HAP-1 (cell line): ENCODE measurements at places on chromosomes 3 and 15.

DNA sequence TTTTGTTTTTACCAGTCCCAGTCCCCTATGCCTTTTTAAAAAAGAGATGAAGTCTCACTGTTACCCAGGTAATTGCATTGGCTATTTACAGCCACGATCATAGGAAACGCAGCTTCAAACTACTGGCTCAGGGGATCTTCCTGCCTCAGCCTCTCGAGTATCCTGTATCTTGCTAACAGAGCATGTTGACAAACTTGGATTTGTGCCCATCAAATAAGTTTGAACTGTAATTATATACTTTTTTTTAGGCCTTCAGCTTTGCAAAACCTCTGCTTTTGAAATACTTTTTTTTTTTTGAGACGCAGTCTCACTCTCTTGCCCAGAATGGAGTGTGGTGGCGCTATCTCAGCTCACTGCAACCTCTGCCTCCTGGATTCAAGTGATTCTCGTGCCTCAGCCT is 3.0 kb upstream of the EDEM1 start:
- DNase-seq, result no peak

DNA sequence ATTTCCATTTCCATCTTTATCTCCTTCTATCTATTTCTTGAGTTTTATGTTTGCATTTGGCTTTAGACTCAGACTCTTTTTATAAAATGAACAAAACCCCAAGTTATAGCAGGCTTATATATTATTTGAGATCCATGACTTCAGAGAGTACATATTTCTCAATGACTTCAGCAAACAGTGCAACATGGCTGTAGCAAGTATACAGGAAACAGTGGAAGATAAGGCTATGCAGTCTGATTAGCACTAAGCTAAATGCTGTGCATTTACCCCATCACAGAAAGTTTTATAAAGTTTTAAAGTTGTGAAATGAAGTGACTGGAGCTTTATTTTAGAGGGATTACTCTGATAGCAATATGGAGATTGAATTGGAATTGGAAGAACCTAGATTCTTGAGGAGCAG is 463.5 kb upstream of the TGFBR2 start:
- DNase-seq, result no peak

DNA sequence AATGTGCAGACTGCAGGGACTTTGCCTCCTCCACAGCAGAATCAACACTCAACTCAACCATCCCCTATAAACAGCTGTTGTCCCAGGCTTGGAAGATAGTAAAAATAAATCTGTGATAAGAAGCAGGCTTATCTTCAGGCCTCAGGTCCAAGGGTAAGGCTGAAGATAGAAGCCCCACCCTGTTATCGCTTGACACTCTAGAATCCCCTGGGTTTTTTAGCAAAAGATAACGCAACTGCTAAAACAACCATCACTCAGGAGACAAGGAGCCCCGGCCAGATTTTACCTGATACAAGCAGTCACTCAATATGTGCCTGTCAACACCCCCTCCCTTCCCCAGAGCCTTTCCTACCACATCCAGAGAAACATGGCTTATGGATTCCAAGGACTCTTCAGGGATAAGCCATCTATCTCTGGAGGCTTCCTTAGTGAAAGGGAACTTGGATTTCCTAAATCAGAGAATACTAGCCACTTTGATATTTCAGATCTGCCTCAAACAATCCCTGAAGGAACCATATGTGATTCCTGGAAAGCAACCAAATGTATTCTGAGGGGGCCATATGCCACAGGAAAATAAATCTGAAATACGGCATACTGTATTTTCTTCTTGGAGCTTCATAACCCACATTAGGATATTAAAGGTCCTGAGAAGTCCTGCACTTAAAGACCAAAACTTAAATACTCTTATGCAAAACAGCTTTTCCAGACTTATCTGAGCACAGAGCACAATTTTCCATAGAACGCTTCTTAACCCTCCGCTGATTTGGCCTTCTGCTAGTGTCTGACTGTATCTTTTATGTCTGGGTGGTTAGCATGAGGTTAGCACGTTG is 60.4 kb downstream of the LYZL4 start:
- DNase-seq, result no peak

DNA sequence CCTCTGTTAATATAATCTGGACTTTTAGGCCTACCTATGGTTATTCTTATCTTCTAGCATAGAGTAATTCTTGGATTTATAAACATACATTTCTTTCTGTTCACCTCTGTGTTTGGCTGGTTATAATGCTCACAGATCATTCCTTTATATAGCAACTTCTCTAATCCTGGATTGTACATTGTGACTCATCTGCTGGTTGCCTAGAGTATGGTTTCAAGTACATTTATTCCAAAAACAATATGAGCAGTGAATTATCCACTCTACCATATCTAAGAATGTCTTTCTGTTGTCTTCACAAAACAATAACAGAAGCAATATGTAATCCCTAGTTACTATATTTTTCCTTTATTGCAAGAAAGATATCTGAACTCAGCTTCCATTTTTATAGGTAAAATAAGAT is 35.3 kb downstream of the FSIP1 start:
- DNase-seq, result no peak

DNA sequence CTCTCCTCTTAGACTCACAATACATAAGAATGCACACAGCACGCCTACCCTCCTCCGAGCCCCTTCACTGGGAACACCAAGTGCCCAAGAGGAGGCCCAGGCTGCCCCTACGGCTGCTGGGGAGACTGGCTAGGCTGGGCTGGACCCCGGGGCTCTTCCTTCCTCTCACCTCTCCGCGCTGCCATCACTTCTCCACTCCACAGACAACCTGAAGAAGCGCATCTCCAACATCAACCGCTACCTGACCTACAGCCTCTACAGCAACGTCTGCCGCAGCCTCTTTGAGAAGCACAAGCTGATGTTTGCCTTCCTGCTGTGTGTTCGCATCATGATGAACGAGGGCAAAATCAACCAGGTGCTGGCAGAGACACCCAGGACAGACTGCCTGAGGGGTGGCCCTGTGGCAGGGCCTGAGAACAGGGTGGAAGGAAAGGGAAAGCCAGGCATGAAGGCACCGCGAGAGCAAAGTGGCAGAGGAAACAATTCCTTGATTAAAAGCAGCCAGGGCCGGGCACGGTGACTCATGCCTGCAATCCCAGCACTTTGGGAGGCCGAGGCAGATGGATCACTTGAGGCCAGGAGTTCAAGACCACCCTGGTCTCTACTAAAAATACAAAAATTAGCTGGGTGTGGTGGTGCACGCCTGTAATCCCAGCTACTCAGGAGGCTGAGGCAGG is 51.6 kb downstream of the SEMA3G start:
- DNase-seq, result no peak

DNA sequence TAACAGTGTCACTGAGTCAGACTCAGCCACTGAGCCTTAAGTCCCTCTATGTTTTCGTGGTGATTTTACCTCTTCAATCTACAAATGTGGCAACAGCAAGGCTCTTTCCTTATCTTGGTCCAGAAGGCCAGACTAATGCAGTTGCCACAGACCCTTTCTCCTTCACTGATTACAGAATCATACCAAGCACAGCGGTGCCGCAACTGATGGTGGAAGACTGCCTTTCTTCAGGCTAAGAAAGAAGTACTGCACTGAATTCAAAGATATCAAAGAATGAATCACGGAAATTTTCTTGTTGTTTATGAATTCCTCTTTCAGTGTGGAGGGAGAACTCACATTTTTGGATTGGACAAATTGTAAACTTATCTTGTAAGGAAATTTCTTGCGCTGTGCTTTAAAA is 18.6 kb downstream of the DCP1A start:
- DNase-seq, result no peak

DNA sequence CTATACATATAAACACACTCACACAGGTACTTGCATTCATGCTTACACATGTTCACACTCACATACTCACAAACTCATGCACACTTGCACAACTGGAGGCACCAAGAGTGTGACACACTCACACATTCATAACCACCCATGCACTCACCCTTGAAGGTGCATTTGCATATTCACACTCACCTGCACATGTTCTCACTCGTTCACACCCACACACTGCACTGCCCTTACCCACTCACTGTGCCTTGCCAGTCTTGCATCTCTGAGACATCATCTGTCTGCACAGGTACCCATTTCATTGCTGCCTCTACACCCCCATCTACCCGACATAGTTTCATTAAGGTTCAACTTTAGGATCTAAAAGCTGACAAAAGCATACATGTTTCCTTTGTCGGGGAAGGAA is 95.8 kb downstream of the OSBPL10 start:
- no peak for DNase-seq

DNA sequence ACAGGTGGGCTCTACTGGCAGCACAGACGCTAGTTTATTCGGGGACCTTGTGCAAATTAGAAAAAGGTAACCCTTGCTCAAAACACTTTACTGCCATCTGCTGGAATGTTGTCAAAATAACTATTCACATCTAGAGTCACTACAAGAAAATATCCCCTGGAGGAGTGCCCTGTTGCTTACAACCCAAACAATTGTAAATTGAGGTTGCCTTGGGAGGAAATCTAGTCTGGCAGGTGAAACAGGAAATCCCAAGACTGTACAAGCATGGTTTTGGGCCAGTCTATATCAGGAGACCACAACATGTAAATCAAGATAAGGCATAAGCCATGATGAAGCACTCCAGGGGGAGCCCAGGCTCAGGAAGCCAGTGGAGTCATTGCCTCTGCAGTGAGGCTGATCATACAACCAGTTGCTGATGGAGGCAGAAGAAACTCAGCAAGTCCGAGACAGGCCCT is 136.8 kb upstream of the ACP3 start:
- DNase-seq, result peak; percentile 48

- DNase-seq, result no peak
These were observed 66.5 kb downstream of the MBNL1 start for GRCh38 chr3:152335273-152335672.

DNA sequence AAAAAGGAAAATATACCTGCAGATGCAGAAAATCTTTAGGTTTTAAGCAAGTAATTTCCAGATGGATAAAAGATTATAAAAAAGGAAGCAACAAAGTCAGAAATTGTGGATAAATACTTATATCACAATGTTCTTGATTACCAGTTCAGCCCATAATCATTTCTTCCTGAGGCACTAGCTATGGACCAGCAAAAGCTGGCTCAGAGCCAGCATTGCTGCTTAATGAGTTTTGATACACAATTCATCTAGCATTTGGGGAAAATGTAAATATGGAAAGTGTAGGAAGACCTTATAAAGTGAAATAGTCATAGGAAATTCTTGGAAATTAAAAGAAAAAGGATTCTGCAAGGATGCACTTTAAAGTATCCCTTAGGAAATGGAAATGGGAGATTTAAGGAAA is 168.3 kb upstream of the GBE1 start:
- peak; percentile 25 for DNase-seq

DNA sequence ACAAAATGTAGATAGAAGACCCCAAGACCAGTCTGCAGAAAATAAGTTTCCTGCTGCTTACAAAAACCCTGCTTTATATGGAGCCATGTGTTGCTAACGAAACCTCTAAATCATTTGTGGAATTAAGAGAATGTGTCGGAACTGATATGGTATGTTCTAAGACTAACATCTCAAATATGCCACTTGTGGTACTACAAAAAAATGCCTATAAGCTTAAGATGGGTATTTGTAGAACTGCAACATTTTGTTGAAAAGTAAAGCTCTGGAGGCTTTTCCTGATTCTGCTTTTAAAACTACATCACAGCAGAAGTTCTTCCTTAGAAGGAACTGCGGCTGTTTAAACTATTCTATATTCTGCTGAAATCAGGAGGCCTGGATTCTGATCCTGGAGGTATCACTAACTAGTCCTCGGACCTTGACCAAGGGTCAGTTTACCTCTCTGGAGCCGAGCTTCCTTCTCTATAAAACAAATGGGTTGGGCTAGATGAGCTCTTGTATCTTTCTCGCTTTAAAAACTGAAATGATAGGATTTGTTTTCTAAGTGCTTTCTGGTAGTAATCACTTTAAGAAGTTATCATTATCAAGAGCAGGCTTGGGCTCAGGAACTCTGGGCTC is 74.9 kb downstream of the RAD18 start:
- DNase-seq, result no peak

GRCh38 chr15:76024021-76024768 is 12.0 kb upstream of the NRG4 start:
- no peak for DNase-seq

- no peak for DNase-seq
These were observed 28.0 kb downstream of the SPATA12 start for GRCh38 chr3:57088503-57088902.

DNA sequence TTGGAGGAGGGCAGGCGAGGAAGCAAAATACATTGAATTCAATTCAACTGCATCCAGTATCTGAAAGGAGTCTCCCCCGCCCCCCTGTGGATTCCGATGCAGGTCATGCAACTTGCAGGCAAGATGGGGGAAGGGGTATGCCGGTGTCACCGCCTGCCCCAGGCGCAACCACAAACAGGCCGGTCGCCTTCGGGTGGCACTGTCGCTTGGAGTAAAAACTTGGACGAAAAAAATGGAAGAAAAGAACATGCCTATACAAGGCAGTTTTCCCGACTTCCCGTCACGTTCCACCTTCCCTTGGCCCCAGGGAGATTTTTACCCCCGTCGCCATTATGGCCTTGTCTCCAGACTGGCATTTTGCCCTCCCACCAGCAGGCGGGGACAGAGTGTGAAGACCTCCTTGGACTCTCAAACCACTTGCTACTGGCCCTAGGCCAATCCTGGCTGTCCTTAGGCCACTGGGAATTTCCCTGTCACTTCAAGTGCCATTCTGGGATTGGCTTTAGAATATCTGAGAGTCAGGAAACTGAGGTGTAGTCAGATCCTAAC is 1.6 kb upstream of the NTRK3 start:
- DNase-seq, result no peak

GRCh38 chr15:29556380-29556779 is 265.9 kb downstream of the TJP1 start:
- DNase-seq, result no peak

- peak; percentile 86 for DNase-seq
These were observed at the start of gene ZMAT3 for GRCh38 chr3:179071323-179072099. Gene ZMAT3 (minus strand): TSS chr3:179071809. CDS start chr3:179067752, 4,057 bp downstream.

DNA sequence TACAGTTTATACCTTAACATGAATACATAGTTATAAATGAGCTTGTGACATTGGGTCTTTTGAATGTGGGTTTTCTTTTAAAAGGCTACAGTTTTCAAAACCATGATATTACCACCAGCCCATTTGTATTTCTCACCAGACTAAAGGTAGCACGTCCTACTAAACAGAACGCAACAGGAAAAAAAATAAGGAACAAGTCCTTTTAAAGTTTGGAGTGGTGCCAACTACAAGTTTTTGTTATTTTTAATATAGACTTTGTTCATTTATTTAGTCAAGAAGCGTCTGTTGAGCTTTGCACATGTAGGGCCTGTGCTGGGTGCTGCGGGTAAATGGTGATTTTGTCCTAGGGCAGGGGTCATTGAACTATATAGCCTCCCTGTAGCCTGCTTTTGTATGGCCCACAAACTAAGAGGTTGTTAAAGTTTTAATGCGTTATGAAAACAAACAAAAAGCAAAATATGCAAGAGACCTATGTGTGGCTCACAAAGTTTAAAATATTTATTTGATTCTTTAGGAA is 164.4 kb downstream of the GHSR start:
- no peak for DNase-seq

- DNase-seq, result no peak
These were observed 28.8 kb upstream of the KLF13 start for GRCh38 chr15:31297575-31298456.

- no peak for DNase-seq
These were observed 205.9 kb downstream of the TNIK start for GRCh38 chr3:171254315-171254714.

GRCh38 chr15:91737151-91737818 is 116.2 kb upstream of the SLCO3A1 start:
- no peak for DNase-seq

GRCh38 chr3:120650311-120650710 is 31.7 kb downstream of the HGD start:
- DNase-seq, result no peak

GRCh38 chr15:74824976-74825375 is 1.5 kb upstream of the CPLX3 start:
- no peak for DNase-seq

GRCh38 chr15:53786401-53786800 is 26.9 kb upstream of the WDR72 start:
- DNase-seq, result no peak
